SHP77 (cell line): ENCODE measurements at places on chromosomes 7 and 10.

GRCh38 chr7:138875794-138876193, 77.8 kb upstream of the ATP6V0A4 start:
- no peak for DNase-seq

DNA sequence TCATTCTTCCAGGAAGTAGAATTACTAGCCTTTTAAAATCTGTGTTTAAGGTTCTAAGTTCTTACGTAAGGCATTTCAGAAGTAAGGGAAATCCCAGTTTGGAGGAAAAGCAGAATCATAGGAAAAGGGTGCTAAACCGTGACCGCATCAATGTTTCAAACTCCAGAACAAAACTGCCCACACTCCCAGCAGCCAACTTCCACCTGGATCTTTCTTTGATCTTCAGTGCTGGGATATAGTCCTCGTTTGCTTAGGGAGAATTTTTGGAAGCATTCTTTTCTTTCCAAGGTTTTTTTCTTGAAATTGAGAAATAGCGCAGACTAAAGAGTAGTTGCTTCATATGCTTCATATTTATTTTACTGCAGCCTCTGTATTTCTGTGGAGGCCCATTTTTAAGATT, 8.9 kb downstream of the PROSER2 start:
- DNase-seq, result no peak

DNA sequence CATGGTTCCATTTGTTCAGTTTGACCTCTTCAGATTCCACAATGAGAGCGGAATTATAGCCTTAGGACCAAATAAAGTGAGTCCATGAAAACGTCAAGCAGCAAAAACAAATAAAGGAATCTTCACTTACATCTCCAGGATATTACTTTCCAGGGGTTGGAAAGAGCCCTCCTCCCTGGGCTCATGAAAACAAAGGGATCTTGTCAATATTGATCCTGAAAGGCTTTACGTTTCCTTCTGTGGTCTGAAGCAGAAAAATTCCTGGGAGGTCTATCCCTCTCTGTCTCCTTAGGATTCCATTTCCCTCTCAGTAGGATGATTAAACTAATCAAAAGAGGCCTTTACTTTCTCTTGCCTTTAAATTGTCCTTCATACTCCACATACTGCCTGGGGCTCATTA, 293.5 kb downstream of the GPAM start:
- DNase-seq, result no peak

GRCh38 chr10:62166331-62167131, 102.1 kb downstream of the RTKN2 start:
- DNase-seq, result no peak

DNA sequence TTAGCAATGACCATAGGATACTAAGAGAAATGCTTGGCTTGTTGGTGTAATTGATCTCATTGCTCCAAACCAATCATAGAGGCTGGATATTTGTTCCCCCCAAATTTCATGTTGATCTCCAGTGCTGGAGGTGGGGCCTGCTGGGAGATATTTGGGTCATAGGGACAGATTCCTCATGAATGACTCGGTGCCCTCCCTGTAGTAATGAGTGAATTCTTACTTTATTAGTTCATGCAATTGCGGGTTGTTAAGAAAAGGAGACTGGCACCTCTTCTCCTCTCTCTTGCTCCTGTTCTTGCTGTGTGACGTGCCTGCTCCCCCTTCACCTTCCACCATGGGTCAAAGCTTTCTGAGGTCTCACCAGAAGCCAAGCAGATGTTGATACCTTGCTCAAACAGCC, 630.1 kb downstream of the CALN1 start:
- no peak for DNase-seq
